Stimulated activated naive CD4-positive, alpha-beta T cell (primary cell): ENCODE measurements at places on chromosomes 2 and 18.

DNA sequence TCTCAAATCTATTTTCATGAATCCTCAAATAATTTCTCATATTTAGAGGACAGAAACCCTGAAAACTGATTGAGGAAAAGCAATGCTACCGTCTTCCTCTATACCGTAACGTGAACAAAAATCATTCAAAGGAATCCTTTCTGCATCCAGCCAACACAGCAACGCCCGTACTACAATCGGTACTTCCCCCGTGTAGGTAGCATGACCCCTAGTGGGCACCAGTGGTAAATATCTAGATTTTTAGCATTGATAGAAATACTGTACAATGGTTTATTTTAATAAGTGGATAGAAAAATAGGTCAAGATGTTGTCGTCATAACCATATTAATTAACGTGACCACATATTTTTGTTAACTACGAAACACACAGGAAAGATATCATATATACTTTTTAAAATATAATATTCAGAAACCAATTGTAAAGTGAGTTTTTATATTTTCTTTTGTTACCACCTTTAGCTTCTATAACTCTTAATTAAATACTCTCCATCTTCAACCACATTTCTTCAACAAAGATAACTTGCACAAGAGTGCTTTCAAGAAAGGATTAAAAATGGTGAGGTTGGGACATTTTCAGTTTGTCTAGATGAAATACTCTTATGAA lies 194.1 kb downstream of the SS18 start:
- DNase-seq, result no peak

- DNase-seq, result no peak
Observed at GRCh38 chr2:64863097-64863820, 125.9 kb upstream of the SLC1A4 start.

DNA sequence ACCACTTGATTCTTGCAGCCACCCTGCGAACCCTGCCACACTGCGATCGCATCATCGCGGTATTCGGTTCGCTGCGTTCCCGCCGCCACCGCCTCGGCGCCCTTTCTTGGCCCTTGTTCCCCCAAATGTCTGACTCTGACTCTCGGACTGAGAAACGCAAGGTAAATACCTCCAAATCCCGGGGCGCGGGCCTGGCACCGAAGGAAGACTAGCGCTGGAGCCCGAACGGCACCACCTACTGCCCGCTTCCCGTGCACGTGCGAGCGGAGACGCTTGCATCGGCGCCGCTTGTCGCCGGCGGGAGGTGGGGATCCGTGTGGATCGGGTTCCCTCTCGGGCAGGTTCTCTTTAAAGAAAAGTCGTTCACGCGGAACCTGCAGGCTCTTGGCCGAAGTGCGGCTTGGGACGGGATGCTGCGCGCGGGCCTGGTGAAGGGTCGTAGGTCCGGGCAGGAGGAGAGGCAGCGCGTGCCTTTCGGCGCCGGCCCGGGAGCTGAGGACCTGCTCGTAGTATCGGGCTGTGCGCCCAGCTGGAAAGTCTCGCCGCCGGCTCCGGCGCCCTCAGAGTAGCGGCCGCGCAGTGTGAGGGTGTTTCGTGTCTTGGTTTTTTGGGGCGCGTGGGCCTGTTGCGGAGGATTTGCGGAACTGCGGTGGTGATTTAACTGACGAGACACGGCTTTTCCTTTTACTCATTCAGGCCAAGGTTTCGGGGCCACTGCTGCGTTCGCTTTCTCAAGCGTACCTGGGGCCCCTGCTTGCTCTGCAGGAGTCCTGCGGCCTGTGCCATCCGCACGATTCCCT lies 514 bp downstream of the BCL2L11 start:
- DNase-seq, result no peak

GRCh38 chr2:197876524-197876923 lies 72.1 kb downstream of the PLCL1 start:
- DNase-seq, result no peak

- DNase-seq, result no peak
Observed at GRCh38 chr2:128445523-128445900, 126.8 kb upstream of the HS6ST1 start.

DNA sequence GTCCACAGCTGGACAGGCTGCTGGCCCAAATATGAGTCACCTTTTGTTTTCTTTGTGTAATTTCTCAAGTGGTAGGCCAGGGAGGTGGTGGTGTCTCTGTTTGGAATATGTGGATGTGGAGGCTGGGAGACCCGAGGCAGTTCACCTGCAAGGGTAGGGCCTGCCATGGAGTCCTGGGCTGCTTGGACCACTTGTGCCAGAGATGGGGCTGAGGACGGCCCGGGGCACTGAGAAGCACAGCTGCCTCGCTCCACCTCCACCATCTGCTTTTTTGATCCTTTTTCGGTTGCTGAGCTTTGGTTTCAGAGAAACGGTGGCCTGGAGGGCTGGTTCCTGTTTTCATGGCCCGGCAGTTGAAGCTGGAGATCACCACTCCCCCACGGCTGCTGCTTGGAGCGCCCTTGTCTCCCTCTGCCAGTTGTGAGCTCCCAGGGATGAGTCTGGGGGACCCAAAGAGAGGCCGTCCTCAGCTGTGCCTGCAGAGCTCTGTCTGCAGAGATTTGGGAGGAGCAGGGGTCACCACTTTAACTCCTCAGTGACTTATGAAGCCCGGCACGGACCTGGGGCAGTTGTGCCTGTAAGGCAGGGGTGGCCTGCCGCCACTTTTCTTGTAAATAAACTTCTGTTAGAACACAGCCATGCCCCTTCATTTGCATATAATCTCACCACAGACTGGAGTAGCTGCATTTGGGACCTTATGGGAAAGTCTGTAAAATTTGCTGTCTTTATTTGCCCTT lies 67.6 kb upstream of the MCFD2 start:
- DNase-seq, result no peak

DNA sequence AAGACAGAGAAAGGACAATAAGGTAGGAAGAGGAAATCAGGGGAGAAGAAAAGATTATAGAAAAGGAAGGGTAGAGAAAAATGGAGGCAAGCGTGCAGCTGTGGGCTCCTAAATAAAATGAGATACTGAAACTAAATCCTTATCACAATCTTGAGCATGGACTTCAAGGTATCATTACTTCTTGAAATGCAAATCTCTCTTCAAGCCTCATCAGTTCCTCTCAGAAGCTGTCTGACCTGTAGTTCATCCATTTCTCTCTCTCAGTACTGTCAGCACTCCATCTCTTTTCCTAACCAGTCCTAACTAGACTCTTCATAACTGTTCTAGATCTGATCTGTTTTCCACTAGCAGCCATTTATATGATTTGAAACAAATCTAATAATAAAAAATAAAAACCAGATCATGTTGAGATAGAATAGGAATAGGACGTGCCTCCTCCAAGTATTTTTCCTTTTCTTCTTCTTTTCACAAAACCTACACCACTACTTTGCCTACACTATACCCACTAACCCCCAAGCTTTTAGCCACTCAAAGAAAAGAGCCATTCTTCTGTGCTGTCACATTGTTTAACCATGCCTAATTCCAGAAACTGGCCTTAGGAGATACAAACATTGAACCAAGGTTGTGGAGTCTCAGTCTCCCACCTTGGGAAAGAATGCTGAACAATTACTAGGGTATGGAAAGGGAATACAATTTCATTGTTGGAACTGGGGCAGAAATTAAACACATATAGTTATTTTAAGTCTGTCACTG lies 21.1 kb downstream of the BABAM2 start:
- no peak for DNase-seq

DNA sequence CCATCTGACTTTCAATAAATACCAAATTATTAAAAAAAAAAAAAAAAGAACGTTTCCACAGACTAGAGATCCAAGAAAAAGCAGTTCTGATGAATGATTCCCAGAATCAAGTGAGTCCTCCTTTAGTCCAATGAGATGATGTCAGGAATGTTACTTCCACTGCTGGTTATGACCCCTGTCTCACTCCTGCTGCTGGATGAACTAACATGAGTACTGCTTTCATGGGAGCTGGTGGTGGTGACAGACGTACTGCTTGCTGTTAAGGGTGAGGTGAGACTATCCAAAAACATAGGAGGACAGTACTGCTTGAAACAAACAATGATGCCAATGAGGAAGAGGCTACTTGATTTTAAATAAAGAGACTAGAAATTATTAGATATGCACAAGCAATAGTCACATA lies 55.5 kb upstream of the ST8SIA5 start:
- DNase-seq, result no peak

DNA sequence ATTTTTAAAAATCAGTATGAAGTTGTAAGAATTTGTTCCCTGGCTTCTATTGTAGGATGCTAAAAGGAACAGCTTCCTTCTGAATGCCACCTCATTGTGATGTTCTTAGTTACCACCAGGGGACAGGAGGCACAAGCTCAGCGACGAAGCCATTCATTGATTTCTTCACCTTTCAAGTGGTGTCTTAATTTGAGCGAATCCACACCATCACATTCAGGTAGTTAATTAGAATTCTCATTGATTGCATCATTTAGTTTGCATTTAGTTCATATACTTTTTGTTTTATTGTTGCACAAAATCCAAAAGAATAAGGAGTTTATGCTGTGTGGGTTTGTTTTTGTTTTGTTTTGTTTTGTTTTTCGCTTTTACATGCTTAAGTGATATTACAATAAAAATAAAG lies 23.1 kb downstream of the CYP27C1 start:
- DNase-seq, result no peak
